ENCODE measurements at places on chromosomes 7 and 10. TPM values are rescaled to one million over a fixed set of nuclear protein-coding genes. Genes with fewer than 3 reads are reported as not detected.

The RUFY2 gene
- 29.0 TPM for total RNA-seq

The H2BK1 gene
- total RNA-seq, result not detected

The RET gene
- total RNA-seq, result 1.4 TPM

The ITIH2 gene
- not detected for total RNA-seq

The NRBF2 gene
- 12.2 TPM for total RNA-seq

The TFR2 gene
- total RNA-seq, result 1.6 TPM

The MYL7 gene
- total RNA-seq, result not detected

The SPDYE5 gene
- not detected for total RNA-seq

The ELAPOR2 gene
- total RNA-seq, result 19.5 TPM

The GSTO2 gene
- 0.27 TPM for total RNA-seq

The KCNMA1 gene
- 289 TPM for total RNA-seq

The FZD8 gene
- total RNA-seq, result 5.3 TPM

The NUTM2E gene
- total RNA-seq, result not detected

The FOXI2 gene
- total RNA-seq, result 0.13 TPM

The PAPOLB gene
- total RNA-seq, result 0.13 TPM

The ICA1 gene
- total RNA-seq, result 6.6 TPM

The MAGI2 gene
- 24.9 TPM for total RNA-seq

The OR6V1 gene
- total RNA-seq, result not detected

The KIAA1549 gene
- 3.8 TPM for total RNA-seq

The TRIM74 gene
- total RNA-seq, result not detected

The NEUROG3 gene
- 0.54 TPM for total RNA-seq

The PROSER2 gene
- 10.3 TPM for total RNA-seq

The PTF1A gene
- not detected for total RNA-seq

The EBF3 gene
- total RNA-seq, result 4.9 TPM

The KAT6B gene
- 107 TPM for total RNA-seq

The GIMAP8 gene
- total RNA-seq, result 13.2 TPM

The ARHGEF35 gene
- 1.4 TPM for total RNA-seq

The LRIT1 gene
- 0.12 TPM for total RNA-seq

The GATA3 gene
- not detected for total RNA-seq
